ENCODE measurements at places on chromosomes 12 and 14. TPM values are rescaled to one million over a fixed set of nuclear protein-coding genes. Genes with fewer than 3 reads are reported as not detected.

Gene STAB2
- not detected for total RNA-seq

Gene SLC38A4
- not detected for total RNA-seq

Gene GZMB
- not detected for total RNA-seq

Gene RNASE2
- total RNA-seq, result not detected

Gene RPGRIP1
- total RNA-seq, result not detected

Gene CATSPERB
- total RNA-seq, result not detected

Gene SYT10
- not detected for total RNA-seq

Gene OVCH1
- not detected for total RNA-seq

Gene ATP2A2
- total RNA-seq, result 239 TPM

Gene ARL6IP4
- 226 TPM for total RNA-seq

Gene ST8SIA1
- not detected for total RNA-seq

Gene ISM2
- not detected for total RNA-seq

Gene GABARAPL1
- 59.4 TPM for total RNA-seq

Gene DDN
- 0.22 TPM for total RNA-seq

Gene MYF5
- total RNA-seq, result not detected

Gene GPR135
- 3.7 TPM for total RNA-seq

Gene TPPP2
- total RNA-seq, result not detected

Gene GALNT16
- total RNA-seq, result 0.49 TPM

Gene NEDD1
- total RNA-seq, result 26.8 TPM

Gene AQP6
- total RNA-seq, result not detected

Gene AMIGO2
- total RNA-seq, result 8.7 TPM

Gene MMP19
- total RNA-seq, result 0.31 TPM

Gene IFNG
- total RNA-seq, result not detected

Gene TSPAN8
- total RNA-seq, result 1.6 TPM

Gene MYL2
- 0.93 TPM for total RNA-seq

Gene ZDHHC22
- total RNA-seq, result 0.24 TPM

Gene TIMELESS
- 28.2 TPM for total RNA-seq

Gene FIGNL2
- total RNA-seq, result 2.5 TPM

Gene DEGS2
- total RNA-seq, result not detected

Gene CISTR
- total RNA-seq, result not detected

Gene HOXC6
- total RNA-seq, result 0.58 TPM

Gene KLHL33
- total RNA-seq, result not detected

Gene FRMD6
- 92.2 TPM for total RNA-seq

Gene P2RX2
- total RNA-seq, result not detected

Gene MEG3
- total RNA-seq, result 227 TPM

Gene GLIPR1L2
- total RNA-seq, result not detected

Gene RBP5
- total RNA-seq, result not detected

Gene ITPR2
- 86.8 TPM for total RNA-seq

Gene SPIC
- total RNA-seq, result not detected

Gene CLEC4C
- total RNA-seq, result not detected

Gene TSPAN19
- total RNA-seq, result not detected

Gene TSPAN9
- total RNA-seq, result 66.8 TPM

Gene NCOR2
- 297 TPM for total RNA-seq
